Common myeloid progenitor, CD34-positive (primary cell): ENCODE measurements at places on chromosomes 11 and 22.

- no peak for DNase-seq
Observed at GRCh38 chr11:23542816-23543215, 682.5 kb upstream of the CCDC179 start.

GRCh38 chr11:67731583-67731982 lies 57.2 kb upstream of the ALDH3B2 start:
- peak; percentile 15 for DNase-seq

DNA sequence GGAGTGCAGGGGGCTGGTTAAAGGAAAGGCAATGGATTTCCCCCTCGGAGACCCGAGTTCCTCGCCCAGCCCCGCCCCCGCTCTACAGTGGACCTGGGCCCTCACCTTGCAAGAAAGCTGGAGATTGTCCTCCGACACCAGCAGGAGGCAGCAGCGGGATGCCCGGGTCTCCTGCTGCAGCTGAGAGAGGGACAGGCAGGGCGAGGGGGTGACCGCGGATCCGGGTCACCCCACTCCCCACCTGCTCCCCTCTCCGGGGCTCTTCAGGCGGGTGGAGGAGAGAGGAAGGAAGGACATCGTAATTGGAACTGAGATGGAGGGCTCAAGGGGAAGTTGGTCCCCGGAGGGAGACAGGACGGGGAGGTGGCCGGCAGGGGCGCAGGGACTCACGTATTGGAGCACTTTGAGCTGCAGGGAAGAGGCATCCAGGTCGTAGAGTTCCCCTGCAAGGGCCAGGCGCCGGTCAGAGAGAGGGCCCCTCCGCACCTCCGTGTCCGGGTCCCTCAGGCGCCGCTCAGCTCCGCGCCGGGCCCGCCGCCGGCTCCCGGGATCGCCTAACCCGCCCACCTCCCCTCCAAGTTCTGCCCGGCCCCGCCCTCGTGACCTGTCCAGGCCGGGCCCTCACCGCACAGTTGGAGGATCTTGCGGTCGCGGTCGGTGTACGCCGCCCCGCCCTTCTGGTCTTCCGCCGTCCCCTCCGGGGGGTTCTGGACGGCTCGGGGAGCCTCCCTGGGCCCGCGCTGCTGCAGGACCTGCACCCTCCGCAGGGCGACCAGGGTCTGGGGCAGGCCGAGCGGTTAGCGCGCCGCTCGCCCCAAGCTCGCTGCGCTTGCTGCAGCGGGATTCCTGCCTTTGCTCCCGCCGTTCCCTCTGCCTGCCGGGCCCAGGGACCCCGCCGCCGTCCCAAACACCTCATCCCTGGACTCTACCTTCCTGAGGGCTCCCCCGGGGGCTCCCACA lies 84.1 kb downstream of the PDE2A start:
- peak; percentile 82 for DNase-seq

GRCh38 chr22:40314041-40314440 lies 32.3 kb upstream of the ADSL start:
- DNase-seq: no peak

DNA sequence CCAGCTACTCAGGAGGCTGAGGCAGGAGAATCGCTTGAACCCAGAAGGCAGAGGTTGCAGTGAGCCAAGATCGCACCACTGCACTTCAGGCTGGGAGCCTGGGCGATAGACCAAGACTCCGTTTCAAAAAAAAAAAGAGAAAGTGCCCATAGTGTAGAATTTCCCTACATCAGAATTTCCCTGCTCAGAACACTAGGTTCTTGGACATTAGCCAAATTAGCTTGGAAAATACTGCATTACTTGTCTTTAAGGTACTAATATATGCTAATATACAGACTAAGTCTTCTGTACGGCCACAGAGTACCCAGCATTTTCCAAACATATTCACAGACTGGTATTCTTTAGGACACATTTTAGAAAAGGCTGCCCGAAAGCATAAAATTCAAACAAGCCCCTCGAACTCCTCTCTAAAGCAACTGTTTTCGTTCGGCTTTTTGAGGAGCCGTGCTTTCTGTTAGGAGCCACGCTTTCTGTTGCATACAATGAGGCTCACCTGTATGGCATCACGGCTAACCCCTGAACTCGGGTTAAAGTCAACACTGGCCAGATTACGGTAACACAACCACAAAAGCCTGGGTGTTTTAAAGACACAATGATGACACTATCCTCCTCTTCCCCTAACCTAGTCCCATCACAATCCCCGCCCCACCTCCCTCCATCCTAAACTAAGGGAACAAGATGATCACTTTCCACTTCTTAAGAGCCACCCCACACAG lies 18.4 kb downstream of the TNKS1BP1 start:
- DNase-seq: no peak

DNA sequence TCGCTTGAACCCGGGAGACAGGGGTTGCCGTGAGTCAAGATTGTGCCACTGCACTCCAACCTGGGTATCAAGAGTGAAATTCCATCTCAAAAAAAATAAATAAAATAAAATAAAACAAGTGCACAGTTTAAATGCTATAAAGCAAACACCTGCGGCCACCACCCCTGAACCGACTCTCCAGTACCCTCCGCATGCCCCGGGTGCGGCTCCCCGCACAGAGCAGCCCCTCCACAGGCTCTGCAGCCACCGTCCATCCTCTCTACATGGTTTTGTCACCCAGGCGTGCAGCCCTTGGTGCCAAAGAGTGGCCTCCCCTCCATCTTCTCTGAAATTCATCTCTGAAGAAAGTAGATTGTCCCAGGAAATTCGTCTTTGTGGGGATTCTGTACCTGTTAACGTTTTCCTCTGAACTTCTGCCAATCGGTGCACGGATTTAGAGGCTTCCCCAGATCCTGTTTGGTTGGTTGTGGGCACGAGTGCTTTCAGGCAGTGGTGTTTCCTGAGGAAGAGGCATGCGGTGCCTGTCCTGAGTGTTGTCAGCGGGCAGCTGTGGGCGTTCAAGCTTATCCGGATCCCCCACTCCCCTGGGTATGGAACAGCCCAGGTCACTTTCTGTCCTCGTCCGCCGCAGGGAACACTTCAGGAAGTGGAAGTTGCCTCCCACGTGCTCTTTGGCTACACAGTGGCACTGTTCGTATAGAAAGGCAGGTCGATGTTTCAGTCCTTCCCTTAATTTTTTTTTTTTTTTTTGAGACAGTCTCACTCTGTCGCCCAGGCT lies 4.1 kb downstream of the MIOX start:
- DNase-seq: peak; percentile 69

DNA sequence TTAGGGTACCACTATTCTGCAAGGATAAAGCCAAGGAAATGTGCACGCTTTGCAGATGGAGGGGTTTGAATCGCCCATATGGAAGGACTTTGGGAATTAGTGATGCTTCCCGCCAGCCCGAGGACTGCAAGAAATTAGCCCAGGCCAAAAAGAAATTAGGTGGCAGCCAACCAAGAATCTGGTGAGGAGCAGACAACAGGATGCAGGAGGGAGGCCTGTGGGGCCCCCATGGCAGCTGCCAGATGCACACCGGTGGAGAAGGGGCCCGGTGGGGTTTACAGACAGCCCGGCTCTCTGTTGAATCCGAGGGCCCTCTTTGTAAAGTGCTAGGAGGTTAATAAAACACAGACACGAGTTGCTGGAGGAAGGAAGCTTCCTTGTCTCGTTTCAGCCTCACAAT lies 73.5 kb downstream of the TIMP3 start:
- DNase-seq: no peak

- DNase-seq: no peak
Observed at GRCh38 chr11:116052603-116053547, 548.7 kb upstream of the CADM1 start.

GRCh38 chr11:60916669-60917206 lies 2.8 kb downstream of the TMEM109 start:
- no peak for DNase-seq

DNA sequence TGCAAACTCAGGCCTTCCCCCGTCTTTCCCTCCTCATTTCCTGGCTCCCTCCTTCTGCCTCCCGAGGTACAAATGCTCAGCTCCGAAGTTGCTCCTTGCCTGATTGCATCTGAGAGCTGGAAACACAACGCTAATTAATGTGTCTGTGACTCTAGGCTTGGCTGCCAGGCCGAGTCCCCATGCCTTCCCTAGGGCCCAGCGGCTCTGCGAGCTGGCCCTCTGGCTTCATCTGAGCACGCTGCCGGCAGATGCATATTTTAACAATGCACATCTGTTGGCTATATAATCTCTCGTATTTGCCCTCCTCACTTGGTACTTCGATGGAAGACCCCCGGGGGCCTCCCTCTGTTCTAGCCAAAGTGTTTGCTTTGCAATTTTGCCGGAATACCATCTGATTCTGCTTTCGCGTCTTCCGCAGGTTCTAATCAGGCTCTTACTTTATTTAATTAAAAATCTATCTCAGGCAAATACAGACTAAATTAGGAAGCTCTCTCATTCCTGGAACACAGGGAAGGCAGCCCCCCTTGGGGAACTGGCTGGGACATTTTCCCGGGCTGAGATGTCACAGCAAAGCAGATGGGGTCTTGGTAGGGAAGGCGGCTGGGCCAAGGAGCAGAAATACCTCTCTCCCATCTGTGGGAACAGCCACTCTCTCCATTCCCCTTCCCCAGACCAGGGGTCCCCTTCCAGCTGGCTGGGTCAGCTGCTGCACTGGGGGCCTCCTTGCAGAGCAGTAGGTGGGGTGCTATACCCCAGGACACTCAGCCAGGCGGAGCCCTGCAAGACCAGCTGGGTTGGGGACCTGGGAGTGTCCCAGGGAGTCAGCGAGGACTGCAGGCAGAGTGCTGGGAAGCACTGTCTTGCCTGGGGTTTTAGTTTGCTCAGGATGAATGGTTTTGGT lies 162.8 kb downstream of the ST3GAL4 start:
- DNase-seq: no peak

DNA sequence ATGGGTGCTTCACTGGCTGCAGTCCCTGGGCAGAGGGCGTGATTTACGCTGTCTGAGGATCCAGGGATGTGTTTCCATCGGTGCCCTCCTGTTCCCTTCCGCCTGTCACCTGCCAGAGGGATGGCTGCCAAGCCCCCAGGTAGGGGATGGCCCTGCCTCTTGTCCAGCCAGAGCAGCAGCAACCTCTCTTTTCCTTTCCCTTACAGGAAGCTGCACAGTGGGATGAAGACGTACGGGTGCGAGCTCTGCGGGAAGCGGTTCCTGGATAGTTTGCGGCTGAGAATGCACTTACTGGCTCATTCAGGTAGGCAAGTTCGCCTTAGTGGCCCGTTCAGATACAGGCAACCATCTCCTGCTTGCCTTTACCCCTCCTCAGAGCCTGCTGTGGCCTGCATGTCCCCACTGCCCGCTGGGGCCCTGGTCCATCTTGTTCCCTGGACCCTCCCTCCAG lies 96.6 kb downstream of the ZBTB16 start:
- no peak for DNase-seq

DNA sequence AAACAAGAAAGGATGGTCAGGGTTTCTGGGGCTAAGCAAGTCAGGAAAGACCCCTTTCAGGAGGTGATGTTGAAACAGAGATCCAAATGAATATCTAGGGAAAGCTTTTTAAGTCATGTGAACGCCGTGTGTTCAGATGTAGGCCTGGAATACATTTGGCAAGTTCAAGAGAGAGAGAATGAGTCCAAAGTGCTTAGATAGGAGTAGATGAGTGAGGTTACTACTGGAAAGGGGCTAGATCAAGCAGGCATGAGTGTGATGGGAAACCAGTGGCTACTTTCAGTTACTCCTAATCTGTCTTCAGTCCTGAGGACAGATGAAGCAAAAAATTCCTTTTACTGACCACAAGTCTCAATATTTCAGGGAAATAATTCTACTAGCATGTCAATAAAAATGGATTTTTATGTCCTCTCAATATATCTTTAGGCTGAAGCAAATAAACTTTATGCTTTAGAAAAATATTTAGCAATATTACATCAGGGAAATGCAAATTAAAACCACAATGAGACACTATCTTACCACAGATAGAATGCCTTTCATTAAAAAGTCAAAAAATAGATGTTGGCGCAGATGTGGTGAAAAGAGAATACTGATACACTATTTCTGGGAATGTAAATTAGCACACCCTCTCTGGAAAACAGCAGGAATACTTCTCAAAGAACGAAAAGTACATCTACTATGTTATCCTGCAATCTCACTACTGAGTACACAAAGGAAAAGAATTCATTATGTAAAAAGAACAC lies 1085.0 kb upstream of the TENM4 start:
- no peak for DNase-seq

DNA sequence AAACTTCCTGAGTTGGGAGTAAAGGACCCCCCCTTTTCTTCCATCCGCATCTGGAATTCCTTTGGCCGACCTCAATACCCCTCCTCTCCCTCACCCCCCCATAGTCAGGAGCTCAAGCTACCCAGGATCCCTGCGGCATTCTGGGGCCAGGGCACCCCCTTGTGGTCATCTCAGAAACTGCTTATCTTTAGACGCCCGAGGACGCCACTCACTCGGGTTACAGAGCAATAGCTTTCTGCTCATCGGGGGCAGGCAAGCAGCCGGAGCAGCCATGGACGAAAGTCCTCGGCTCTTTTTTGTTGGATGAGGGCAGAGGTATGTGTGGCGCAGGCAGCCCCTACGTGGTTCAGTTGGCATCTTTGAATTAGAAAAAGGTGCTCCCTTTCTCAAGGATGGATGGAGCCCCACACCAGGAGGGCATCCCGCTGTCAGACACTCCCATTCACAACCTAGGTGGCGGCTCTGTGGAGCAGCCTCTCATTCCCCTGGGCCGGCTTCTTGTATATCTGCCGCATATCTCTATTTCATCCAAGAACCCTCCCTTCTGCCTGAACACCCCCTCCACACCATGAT lies 2.3 kb downstream of the C1QTNF5 start:
- peak; percentile 78 for DNase-seq

GRCh38 chr22:45223304-45224117 lies 17.2 kb downstream of the KIAA0930 start:
- DNase-seq: peak; percentile 11

DNA sequence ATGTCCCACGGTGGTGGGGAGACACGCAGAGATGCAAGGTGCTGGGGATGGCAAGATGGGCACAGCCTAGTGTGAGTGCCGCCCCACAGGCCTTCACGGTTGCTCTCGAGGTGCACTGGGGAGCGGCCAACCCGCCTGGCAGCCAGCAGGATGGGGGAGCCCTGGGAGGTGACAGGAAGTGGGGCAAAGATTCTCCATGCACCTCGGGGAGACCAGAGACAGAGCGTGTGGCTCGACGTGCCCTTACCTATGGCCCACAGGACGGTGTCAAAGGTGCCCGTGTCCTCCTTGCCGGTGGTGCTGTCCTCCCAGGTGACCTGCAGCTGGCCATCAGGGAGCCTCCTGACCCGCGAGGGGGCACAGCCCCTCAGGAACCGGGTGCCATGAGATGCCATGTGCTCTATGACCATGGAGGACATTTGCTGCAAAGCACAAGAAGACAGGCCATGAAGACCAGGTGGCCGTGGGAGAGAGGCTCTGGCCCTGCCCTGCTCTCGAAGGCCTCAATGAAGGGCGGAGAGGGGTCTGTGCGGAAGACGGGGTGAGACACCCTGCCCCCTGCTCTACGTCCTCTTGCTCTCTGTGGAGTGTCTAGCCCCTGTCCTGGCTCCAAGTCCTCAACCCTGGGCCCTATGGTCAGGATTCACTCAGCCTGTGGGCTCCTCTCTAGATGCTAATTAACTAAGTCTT lies 40.6 kb upstream of the GNB1L start:
- DNase-seq: no peak

- no peak for DNase-seq
Observed at GRCh38 chr11:3859373-3859881, 4.0 kb downstream of the STIM1 start.

GRCh38 chr22:50267591-50268390 lies 2.4 kb downstream of the MAPK11 start:
- peak; percentile 79 for DNase-seq

GRCh38 chr11:86896441-86896841 lies 58.8 kb downstream of the FZD4 start:
- no peak for DNase-seq
